ENCODE measurements at places on chromosomes 3 and 15. TPM values are rescaled to one million over a fixed set of nuclear protein-coding genes. Genes with fewer than 3 reads are reported as not detected.

GRCh38 chr3:4785551-4785950 lies 193.7 kb upstream of the BHLHE40 start:
- DNase-seq: no peak

GRCh38 chr3:40170395-40170794 lies 139.1 kb upstream of the EIF1B start:
- no peak for DNase-seq

- DNase-seq: no peak
Measured at GRCh38 chr15:63532307-63532744, 27.9 kb downstream of the USP3 start.

GRCh38 chr3:196835086-196835485 lies 32.6 kb upstream of the SENP5 start:
- DNase-seq: no peak

GRCh38 chr3:13537909-13538296 lies 11.0 kb upstream of the FBLN2 start:
- DNase-seq: no peak

GRCh38 chr15:52789601-52790168 lies 451 bp downstream of the ONECUT1 start:
- no peak for DNase-seq

- no peak for DNase-seq
Measured at GRCh38 chr15:97504031-97504792, 456.3 kb upstream of the ARRDC4 start.

GRCh38 chr3:184911570-184911969 lies 99.6 kb downstream of the VPS8 start:
- DNase-seq: no peak

DNA sequence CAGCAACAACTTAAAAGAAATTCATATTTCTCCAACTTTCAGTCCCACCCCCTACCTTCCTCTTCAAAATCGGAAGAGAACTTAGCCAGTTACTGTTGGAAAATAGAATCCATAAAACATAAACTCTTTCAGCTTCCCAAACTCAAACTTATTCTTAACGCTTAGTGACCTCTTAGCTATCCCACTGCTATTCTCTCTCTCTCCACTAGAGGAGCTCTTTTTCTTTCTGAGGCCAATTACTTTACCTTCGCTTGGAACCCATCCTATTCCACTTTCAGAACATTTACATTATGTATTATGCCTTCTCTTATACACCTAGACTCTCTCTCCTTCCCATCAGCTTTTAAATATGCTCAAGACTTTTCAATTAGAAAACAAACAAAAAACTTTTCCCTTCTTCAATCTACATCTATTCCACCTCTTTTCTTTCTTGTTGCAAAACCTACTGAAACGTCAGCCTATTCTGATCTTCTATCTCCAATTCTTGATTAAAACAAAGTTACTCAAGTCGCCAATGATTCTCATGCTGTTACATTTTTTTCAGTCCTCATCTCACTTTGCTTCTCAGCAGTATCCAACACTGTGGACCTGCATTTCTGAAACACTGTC lies 13.4 kb upstream of the GHSR start:
- no peak for DNase-seq

DNA sequence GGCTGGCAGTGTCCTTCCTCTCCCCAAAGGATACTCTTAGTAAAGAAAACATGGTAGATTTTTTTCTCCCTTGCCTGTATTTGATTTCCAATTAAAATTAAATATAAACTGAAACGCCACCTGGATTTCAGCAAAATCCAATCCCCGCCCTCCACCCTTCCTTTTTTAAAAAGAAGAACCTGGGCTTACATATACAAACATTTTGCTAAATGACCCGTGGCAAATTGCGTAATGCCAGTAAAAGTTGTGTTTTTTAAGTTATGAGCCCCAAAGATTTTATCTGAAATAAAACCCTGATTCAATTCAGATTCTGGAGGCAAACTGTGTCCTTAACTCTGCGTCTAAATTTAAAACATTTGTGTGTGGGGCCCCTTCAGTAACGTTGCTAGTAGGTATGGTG lies 403.0 kb downstream of the FOXP1 start:
- no peak for DNase-seq

DNA sequence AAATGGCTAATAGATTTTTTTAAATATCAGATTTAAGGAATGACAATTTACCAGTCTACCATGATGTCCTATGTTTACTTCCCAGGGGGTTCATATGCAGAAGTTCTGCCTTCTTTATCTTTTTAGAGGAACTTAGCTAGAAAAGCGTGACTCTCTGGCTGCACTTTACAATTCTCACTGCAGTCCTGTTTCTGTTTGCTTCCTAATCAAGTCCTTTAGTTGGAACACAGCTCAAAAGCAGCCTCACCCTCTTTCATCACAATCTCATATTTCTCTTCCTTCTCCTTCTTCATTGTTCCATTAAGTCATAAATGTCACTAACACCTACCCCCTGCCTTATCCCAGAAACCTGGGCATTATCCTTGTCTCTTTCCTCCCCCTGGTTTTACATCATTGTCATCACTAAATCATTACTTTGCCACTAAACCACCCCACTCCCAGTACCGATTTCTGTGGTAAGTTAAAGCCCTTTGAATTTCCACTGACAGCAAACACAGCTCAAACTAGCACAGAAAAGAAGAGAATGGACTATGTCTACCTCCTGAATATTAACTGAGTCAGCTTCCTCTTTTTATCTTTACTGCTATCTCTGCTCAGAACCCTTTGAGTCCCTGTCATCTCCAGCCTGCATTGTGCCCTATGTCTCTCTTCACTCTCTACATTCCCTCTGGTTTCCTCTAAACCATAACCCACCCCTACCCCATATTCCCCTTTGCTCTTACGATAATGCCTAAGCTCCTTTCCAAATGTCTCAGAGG lies 13.8 kb upstream of the PPP4R2 start:
- DNase-seq: no peak

GRCh38 chr3:169303660-169304059 lies 359.9 kb downstream of the MECOM start:
- DNase-seq: no peak

GRCh38 chr3:77707281-77707680 lies 667.4 kb downstream of the ROBO2 start:
- DNase-seq: no peak

DNA sequence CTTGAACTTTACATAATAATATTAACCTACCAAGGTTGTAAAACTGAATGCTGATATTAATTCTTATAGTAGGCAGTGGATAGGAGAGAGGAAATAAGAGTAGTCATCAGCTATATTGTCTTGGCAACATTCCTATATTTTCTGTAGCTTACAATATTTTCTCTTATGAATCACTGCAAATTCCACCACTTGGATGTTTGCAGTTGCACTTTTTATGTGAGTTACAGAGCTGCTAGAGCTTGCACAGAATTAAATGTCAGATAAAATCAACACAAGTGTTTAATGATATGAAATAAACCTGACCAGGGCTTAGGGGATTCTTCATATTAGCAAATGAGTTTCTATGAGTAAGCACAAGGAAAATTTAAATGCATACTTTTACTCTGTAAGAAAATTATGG lies 1710.1 kb downstream of the SI start:
- no peak for DNase-seq

DNA sequence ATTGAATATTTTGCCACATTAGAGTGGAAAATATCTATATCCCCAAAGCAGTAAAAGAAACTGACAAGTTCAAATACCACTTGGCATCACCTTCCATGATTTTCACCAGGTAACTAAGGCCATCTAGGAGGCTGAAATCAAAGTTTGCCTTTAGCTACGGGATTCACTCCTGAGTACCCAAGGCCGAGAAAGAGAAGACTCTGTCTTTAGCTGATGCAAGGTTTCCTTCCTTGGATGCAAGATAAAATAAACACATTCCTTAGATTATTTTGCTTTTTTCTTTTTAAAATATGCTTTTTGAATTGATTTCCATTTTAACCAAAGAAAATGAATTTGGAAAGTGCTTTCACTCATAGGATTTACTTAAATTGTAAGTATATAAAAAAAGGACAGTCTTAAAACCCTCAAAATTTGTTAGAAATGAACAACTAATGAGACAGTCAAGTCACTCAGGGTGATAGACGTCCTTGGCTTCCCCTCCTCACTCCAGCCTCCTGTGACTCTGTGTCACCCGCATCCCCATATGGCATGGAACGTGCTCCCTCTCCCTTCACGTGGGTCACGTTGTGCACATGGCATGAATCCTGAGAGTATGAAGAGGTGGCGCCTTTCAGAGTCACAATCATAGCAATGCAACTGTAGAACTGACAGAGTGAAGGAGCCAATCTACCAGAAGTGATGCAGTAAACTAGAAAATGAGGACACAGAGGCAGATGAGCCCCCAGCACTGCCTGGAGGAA lies 148.4 kb downstream of the RTP4 start:
- no peak for DNase-seq

GRCh38 chr15:31352911-31353811 lies 26.5 kb downstream of the KLF13 start:
- DNase-seq: no peak

- DNase-seq: no peak
Measured at GRCh38 chr3:185699927-185700326, 113.8 kb downstream of the SENP2 start.

DNA sequence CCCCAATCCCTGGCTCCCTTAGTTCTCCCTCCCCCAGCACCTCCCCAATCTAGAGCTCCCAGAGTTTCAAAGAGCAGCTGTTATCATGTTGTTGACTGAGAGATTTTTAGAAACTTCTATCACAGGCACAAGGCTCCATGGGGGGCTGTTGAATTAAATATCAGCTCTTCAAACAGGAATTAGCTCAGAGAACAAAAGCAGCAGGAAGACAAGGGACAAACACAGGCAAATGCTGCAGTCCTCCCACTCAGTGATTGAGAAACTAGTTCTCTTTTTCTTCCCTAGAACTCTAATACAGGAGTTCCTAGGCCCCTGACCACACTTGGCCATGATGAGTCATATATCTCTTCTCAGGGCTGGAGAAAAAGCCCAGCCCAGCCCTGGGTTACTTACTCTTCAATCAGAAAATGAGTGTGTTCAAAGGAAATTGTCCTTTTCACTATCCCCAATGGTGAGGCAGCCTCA lies 262.1 kb downstream of the IGSF11 start:
- no peak for DNase-seq

GRCh38 chr3:35965908-35966307 lies 326.6 kb downstream of the ARPP21 start:
- no peak for DNase-seq

- no peak for DNase-seq
Measured at GRCh38 chr3:24533561-24534193, 39.0 kb upstream of the THRB start.

- no peak for DNase-seq
Measured at GRCh38 chr3:99602183-99602582, 36.2 kb upstream of the COL8A1 start.

GRCh38 chr3:56355570-56356185 lies 112.6 kb downstream of the ERC2 start:
- DNase-seq: no peak

- DNase-seq: no peak
Measured at GRCh38 chr3:157064402-157064801, 95.5 kb downstream of the CCNL1 start.

DNA sequence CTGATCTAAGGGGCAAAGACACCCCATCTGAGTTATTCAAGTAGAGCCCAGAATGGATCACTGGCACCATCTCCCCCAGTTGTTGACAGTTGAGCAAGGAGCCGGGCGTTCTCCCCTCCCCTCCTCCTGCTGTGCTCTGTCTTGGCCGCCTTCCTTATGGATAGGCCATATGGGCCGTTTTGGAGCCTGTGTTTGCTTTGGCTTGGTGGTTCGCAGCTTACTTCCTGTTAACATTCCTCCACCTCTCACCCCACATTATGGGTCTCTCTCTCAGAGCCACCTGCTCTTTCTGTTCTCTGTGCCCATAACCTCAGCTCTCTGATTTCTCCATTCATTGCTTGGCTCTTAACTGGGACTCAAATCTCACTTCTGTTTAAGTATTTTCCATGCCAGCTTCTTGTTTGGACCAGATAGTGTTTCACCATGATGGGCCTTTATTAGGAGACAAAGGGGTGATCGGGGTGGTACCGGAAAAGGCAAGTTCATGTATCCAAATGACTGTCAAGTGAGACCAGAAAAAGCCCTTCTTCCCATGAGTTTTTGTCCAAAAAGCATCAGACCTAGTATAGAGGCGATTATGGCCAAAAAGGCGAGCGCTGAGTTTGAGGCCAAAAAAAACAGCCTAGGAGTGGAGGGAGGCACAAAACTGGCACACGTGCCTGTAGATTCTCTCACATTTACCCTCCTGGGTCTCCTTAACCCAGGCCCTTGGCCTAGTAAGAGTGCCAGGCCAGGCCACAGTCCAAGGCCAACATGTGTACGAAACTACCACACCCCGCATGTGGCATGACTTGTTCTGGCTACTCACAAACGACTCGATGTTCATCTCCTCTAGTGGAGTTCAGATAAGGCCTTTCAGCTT lies 62.6 kb downstream of the DUT start:
- no peak for DNase-seq

- no peak for DNase-seq
Measured at GRCh38 chr3:186255703-186256331, 106.2 kb downstream of the DGKG start.

The CDHR4 gene
- not detected for total RNA-seq

The CRABP1 gene
- 5.9 TPM for total RNA-seq

The TCAIM gene
- 50.4 TPM for total RNA-seq

The GATA2 gene
- 19.2 TPM for total RNA-seq

The CASR gene
- 0.74 TPM for total RNA-seq

The PRR20G gene
- not detected for total RNA-seq

The RHCG gene
- total RNA-seq: 0.16 TPM

The GPR156 gene
- total RNA-seq: 2.0 TPM

The HYAL1 gene
- total RNA-seq: 2.5 TPM

The PSTPIP1 gene
- 1.2 TPM for total RNA-seq

The UNC13C gene
- total RNA-seq: 9.9 TPM

The STRIT1 gene
- 1.4 TPM for total RNA-seq

Data from urinary bladder (tissue), 4 donors.